ENCODE measurements at places on chromosomes 1 and 21.

DNA sequence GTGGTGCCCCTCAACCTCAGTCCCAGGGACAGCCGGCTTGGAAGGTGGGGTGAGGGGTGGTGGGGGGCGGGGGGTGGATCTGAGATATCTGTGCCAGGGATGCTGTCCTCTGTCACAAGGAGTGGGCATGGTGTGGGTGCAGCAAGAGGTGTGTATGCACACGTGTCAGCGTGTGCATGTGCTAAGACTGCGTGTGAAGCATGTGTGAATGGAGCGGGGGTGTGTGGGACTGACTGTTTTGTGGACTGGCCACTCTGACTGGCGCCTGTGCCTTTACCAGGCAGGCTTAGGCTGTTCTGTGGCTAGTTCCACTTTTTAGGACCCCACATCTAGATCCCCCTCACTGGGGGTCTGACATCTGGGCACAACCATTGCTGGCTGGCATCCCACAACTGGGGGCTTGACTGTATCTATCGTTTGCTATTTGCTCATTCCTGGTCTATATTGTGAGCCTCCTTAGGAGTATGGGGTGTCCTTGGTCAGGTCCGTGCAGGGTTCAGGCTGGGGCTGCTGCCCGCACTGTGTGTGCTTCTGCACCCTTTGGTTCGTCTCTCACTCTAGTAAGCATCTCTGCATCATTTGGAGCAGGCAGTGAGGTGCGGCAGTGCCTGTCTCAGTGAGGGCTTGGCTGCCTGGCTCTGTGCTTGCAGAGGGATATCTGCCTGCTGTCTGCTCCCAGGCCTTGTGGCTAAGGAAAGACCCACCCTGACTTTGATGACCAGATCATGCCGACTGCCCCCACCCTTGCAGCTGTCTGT, 1.9 kb downstream of the AMPD2 start:
- no peak for DNase-seq

DNA sequence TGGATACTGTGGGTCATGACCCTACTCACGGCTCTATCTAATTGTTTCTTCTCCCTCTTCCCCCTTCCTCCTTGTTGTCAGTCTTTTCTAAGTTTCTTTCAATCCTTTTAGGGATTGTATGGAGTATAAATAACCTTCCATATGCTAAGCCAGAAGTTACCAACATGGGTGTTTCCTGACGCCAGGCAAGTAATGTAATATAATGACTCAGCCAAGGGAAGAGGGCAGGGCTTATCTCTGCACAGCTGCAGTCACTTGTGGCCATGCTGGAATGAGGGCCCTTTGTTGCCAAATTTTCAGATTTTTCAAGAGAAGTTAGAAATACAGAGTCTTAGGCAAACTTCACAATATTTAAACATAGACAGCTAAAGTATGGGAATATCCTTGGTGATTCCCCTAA, 194.6 kb downstream of the ST6GALNAC3 start:
- no peak for DNase-seq

- DNase-seq, result no peak
Observed at GRCh38 chr1:19074361-19074901, 118.0 kb upstream of the IFFO2 start.

DNA sequence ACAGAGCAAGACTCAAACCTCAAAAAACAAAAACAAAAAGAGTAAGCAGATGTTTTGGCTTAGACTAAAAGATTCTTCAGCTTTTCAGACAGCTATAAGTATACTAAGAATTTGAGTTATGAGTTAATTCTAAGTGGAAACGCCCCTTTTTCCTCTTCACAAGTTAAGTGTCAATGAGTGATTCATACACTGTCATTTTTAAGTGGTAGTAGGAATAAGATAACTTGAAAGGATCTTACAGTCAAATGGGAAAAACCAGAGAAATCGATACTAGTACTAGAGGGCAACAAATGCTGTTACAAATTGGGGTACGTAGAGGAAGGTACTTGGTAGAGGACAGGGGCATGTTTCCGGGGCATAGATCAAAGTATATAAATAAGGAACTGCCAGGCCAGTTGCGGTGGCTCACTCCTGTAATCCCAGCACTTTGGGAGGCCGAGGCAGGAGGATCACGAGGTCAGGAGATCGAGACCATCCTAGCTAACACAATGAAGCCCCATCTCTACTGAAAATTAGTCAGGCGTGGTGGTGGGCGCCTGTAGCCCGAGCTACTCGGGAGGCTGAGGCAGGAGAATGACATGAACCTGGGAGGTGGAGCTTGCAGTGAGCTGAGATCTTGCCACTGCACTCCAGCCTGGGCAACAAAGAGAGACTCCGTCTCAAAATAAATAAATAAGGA, 7.4 kb downstream of the H3-3A start:
- no peak for DNase-seq

- no peak for DNase-seq
Observed at GRCh38 chr1:117527566-117528102, 78.2 kb upstream of the TENT5C start.
